Type B pancreatic cell (in vitro differentiated cells): ENCODE measurements at places on chromosomes 1 and 21. TPM values are rescaled to one million over a fixed set of nuclear protein-coding genes. Genes with fewer than 3 reads are reported as not detected.

- no peak for DNase-seq
- no peaks in the 10 kb centered on the region for H3K27me3 ChIP-seq
- H3K4me3 ChIP-seq, result no peak overlapping the region
- peaks cover 76% of the 10 kb centered on the region for H3K4me1 ChIP-seq
Measured at GRCh38 chr1:201734786-201735185, 94.2 kb upstream of the IPO9 start.

Gene S100A12
- total RNA-seq, result 0.62 TPM in 1 of 2 replicates, not detected in the other

DNA sequence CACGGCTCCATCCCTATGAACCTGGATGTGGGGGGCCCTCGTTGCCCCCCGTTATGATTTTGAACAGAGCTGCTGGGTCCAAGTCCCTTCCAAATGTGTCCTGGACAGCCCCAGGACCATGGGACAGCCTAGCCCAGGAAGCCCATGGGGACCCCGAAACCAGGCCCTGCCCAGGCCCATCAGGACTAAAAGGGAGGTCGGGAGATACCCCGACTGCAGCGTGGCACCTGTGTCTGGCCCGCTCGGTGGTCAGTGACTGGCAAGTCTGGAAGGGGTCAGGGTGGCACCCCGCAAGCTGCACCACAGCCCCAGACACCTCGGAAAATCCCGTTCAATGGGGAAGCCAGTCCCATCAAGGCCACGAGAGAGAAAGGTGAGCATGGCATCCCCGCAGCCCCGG lies 10.4 kb upstream of the SRARP start:
- no peak overlapping the region for H3K27ac ChIP-seq
- DNase-seq, result no peak
- H3K27me3 ChIP-seq, result peaks cover 6% of the 10 kb centered on the region
- no peaks in the 10 kb centered on the region for H3K4me1 ChIP-seq

- DNase-seq, result no peak
- H3K36me3 ChIP-seq, result no peaks in the 10 kb centered on the region
Measured at GRCh38 chr1:84171481-84171880, 27.4 kb downstream of the PRKACB start.

Gene NR1I3
- total RNA-seq, result not detected in 2 replicates

Gene RNU1-1
- total RNA-seq, result 2,993 and 3,564 TPM in 2 replicates

Gene SNX7
- total RNA-seq, result 15.3 and 17.7 TPM in 2 replicates

DNA sequence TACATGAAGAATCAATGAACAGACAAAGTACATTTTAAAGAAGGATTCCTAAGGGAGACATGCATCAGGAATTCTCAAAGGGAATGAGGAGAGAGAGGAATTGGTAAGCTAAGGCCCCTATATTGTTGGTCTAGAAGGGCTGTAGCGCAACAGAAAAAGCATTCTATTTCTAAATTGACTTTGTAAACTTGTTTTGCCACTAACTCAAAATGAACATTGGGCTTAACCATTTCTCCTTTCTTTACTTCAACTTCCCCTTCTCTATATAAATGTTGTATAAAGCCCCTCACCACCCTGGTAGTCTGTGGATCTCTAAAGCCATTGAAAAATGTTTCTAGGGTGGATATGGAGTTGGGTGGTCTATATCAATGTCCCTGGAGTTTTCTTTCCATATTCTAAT lies 20.4 kb upstream of the OR6N2 start:
- H3K36me3 ChIP-seq, result no peaks in the 10 kb centered on the region
- H3K4me3 ChIP-seq, result no peak overlapping the region
- H3K4me1 ChIP-seq, result no peaks in the 10 kb centered on the region
- no peak overlapping the region for H3K27ac ChIP-seq
- H3K27me3 ChIP-seq, result peaks cover 9% of the 10 kb centered on the region

DNA sequence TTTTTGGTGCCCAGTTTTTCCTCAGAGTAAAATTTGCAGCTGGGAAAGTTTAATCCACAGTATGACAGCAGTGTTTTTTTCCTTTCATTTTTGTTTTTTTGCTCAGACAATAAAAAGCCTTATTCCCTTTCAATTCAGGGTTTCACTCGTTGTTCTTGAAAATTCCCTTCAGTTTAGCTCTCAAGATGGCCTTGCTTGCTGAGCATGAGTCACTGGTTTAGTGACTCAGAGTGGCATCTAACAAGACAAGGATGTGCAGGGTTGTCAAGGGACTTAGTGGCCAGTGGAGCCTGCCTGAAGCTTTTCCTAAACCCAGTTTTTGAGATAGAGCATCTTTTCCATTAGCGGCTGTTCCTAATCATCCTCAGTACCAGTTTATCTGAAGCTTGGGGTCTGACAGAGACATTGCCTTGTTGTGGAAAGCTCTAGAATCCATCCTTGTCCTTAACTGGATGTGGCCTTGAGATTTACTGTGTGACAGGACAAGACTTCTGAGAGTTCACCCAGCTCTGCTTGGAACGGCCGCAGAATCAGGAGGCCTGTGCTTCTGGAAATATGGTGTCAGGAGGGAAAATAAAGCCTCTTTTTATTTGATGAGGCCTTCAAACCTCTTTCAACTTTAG lies 48.4 kb upstream of the DNAJC6 start:
- H3K36me3 ChIP-seq, result no peaks in the 10 kb centered on the region
- H3K4me1 ChIP-seq, result peaks cover 6% of the 10 kb centered on the region
- peaks cover 34% of the 10 kb centered on the region for H3K27me3 ChIP-seq
- no peak overlapping the region for H3K4me3 ChIP-seq
- DNase-seq, result no peak

GRCh38 chr1:19557609-19558051 lies 72.3 kb upstream of the CAPZB start:
- H3K36me3 ChIP-seq, result no peaks in the 10 kb centered on the region
- peaks cover 6% of the 10 kb centered on the region for H3K4me1 ChIP-seq
- H3K27ac ChIP-seq, result no peak overlapping the region
- H3K4me3 ChIP-seq, result no peak overlapping the region
- no peak for DNase-seq
- H3K27me3 ChIP-seq, result peaks cover 8% of the 10 kb centered on the region

Gene MPL
- not detected in 2 replicates for total RNA-seq

- no peaks in the 10 kb centered on the region for H3K27me3 ChIP-seq
- H3K4me1 ChIP-seq, result peaks cover 58% of the 10 kb centered on the region
- H3K4me3 ChIP-seq, result peak overlapping the region; percentile 21
Measured at GRCh38 chr1:19468397-19468956, 16.9 kb downstream of the CAPZB start.

Gene APOBEC4
- total RNA-seq, result not detected in 2 replicates

Gene CENPS
- total RNA-seq, result 17.8 and 24.7 TPM in 2 replicates

DNA sequence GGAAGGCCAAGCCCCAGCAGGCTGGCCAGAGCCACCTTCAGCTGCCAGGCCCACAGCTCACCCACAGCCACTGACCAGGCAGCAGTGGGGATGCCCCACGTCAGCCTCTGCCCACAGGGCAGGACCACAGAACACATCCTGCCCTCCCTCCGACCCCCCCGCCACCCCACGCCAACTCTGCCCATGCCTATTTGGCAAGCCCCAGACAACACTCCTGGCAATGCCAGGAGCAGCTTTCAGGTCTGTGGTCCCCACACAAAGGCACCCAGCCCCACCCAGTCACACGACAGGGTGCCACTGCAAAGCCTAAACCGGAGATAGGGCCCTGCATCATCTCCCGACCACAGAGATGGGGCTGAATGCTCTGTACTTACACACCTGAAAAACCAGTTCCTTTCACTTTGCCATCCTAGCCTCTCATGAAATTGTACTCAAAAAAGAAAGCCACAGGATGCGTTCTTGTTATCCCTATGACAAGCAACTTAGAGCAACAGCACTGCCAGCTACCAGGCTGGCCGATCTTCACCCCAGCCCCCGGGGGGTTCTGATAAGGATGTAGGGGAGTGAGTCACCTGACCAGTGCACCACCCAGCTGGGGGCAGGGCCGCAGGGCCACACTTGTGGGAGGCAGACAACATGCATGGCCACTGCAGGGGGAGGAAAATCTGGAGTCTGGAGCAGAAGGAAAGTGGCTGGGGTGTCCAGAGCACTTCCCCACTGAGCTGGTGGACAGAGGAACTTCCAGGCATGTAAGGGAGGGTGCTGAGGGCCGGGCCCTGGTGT lies 36.2 kb downstream of the UBE2G2 start:
- H3K4me3 ChIP-seq, result peak overlapping the region; percentile 34
- peaks cover 3% of the 10 kb centered on the region for H3K27me3 ChIP-seq
- no peak for DNase-seq

Gene PLD5
- total RNA-seq, result 2.6 and 6.9 TPM in 2 replicates

GRCh38 chr1:193042766-193043691 lies 16.1 kb downstream of the UCHL5 start:
- no peaks in the 10 kb centered on the region for H3K4me1 ChIP-seq
- no peak overlapping the region for H3K4me3 ChIP-seq
- DNase-seq, result no peak
- peaks cover 24% of the 10 kb centered on the region for H3K36me3 ChIP-seq

GRCh38 chr1:182634306-182635072 lies 30.3 kb upstream of the RGS16 start:
- peaks cover 41% of the 10 kb centered on the region for H3K4me1 ChIP-seq
- H3K4me3 ChIP-seq, result no peak overlapping the region
- H3K36me3 ChIP-seq, result no peaks in the 10 kb centered on the region
